ENCODE measurements at places on chromosomes 11 and 22.

DNA sequence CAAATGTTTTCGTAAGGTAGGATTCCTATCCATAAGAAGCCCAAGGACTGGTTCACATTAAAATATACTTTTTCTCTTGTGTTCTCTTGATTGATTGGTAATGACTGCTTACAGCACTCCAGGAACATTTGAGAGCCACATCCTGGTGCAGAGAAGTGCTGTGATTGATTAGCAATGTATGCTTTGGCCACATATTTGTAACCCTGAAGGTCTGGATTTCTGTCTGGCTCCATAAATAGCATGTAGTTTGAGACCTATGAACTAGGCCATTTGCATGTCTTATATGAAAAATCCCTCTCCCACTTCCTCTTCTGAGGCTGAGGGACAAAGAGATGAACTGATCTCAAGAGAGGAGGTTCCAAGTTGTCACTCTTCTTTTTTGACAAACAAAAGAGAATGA, 49.3 kb upstream of the CD44 start:
- H3K27ac ChIP-seq, result no peak overlapping the region
- H3K4me1 ChIP-seq, result peaks cover 8% of the 10 kb centered on the region
- H3K27me3 ChIP-seq, result no peaks in the 10 kb centered on the region

- no peaks in the 10 kb centered on the region for H3K27me3 ChIP-seq
- H3K27ac ChIP-seq, result no peak overlapping the region
- no peaks in the 10 kb centered on the region for H3K4me1 ChIP-seq
Observed at GRCh38 chr11:19903620-19904069, 191.0 kb downstream of the NAV2 start.

GRCh38 chr11:20015101-20015500, 145.2 kb downstream of the DBX1 start:
- no peaks in the 10 kb centered on the region for H3K36me3 ChIP-seq
- peaks cover 41% of the 10 kb centered on the region for H3K4me1 ChIP-seq
- peak overlapping the region; percentile 30 for H3K27ac ChIP-seq
- no peak overlapping the region for H3K4me3 ChIP-seq
- no peak for DNase-seq
- no peaks in the 10 kb centered on the region for H3K27me3 ChIP-seq

DNA sequence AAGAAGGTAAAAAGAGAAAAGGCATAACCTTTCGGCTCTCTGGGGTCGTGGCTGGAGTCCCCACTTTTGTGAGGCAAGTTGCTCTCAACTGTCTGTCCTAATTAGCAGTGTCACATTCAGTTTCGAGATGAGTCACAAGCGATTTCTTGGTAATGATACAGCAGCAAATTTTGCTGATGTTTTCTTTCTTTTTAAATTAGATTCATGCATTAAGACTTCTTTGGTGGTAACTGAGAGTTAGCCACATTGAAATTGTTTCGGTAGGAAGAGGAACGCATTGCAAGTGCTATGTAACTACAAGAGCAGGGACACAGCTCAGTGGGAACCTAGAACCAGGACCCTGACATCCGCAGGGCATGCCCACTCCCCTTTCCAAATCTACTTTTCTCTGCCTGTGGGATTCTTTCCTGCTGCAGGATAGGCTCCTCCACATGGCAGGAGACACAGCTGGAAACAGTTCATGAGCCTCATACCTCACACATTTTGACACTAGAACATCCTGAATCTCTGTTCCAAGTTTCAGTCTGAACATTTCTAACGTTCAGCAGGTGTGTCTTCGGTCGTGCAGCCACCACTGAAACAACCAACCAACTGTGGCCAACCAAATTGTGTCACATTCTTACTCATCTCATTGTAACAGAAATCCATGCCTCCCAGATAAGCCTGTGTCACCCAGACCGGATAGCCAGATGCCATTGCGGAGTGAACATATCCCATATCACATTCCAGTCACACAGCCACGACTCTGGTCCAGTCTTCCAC, 987.6 kb downstream of the NTM start:
- peaks cover 47% of the 10 kb centered on the region for H3K27me3 ChIP-seq
- H3K4me3 ChIP-seq, result no peak overlapping the region
- H3K4me1 ChIP-seq, result no peaks in the 10 kb centered on the region
- no peak overlapping the region for H3K27ac ChIP-seq
- DNase-seq, result no peak

GRCh38 chr22:50190941-50191741, 5.4 kb downstream of the TRABD start:
- no peaks in the 10 kb centered on the region for H3K27me3 ChIP-seq
- H3K36me3 ChIP-seq, result peaks cover 53% of the 10 kb centered on the region
- H3K27ac ChIP-seq, result peak overlapping the region; percentile 80
- no peak for DNase-seq
- H3K4me3 ChIP-seq, result peak overlapping the region; percentile 35

DNA sequence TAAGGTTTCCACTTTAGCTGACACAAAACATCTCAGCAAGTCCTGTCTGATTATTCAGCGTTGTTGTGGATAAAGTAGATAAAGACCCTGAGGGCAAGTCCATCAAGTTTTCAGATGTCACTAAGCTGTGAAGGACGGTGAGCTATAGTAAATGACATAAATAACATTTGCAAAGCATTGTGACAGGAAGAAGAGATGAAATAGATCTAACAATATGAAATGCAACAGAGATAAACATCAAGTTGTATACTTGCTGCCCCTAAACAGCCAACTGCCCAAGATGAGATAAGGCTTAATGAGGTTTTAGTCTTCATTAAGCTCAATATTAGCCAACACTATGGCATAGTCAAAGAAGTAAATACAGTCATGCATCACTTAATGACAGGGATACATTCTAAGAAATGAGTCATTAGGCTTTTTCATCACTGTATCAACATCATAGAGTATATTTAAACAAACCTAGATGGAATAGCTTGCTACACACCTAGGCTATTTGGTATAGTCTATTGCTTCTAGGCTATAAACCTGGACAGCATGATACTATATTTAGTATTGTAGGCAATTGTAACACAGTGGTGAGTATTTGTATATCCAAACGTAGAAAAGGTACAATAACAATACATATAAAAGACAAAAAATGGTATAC, 625.1 kb upstream of the ANO5 start:
- no peaks in the 10 kb centered on the region for H3K27me3 ChIP-seq
- H3K36me3 ChIP-seq, result no peaks in the 10 kb centered on the region
- DNase-seq, result no peak
- no peak overlapping the region for H3K27ac ChIP-seq

DNA sequence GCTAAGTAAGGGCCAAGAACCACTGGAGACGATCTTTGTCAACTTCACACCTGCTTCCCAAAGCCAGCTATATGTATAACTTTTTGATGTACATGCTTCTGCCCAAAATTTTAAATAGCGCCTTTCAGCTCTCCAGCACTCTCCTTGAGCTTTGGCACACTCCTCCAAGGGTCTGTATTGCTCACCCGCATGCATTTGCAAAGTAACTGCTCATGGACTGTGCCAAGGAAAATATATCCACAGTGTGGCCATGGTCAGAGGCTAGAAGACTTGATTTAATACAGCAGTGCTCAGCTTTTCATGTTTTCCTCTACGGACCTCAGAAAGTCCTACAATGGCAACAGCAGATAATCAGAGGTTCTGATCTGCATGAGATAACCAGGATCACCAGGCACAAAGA, 550.1 kb downstream of the SOX6 start:
- no peak overlapping the region for H3K27ac ChIP-seq
- no peak for DNase-seq
- no peak overlapping the region for H3K4me3 ChIP-seq
- H3K4me1 ChIP-seq, result no peaks in the 10 kb centered on the region
- no peaks in the 10 kb centered on the region for H3K27me3 ChIP-seq
- H3K36me3 ChIP-seq, result no peaks in the 10 kb centered on the region

GRCh38 chr11:122645847-122646246, 9.7 kb upstream of the UBASH3B start:
- no peaks in the 10 kb centered on the region for H3K27me3 ChIP-seq
- no peak for DNase-seq
- peaks cover 21% of the 10 kb centered on the region for H3K4me1 ChIP-seq
- no peaks in the 10 kb centered on the region for H3K36me3 ChIP-seq

DNA sequence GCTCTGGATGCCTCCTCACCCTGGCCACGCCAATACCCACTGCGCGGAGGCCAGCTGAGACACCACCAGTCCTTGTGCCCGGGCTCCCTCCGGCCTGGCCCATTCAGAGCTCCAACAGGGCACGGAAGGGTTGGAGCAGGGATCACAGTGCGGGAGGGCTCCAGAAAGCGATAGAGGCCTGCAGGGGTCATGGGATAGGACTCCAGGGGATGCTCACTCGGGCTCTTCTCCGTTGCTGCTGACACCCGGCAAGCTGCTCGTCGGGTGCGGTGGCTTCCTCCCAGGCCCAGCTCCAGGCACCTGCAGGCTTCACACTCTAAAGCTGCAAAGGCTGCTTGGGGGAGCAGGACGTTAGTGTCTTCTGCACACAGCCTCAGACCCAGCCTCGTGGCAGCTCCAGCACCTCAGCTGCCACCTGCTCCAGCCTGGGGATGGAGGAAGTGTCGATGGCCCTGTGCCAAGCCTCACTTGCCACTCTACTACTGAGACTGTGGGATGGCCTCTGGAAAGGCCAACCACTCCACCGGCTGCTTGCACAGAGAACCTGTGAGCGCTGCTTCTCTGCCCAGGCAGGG, 10.6 kb downstream of the WNT7B start:
- no peak overlapping the region for H3K27ac ChIP-seq
- H3K36me3 ChIP-seq, result no peaks in the 10 kb centered on the region
- no peaks in the 10 kb centered on the region for H3K27me3 ChIP-seq
- DNase-seq, result no peak

- H3K36me3 ChIP-seq, result peaks cover 5% of the 10 kb centered on the region
- no peak for DNase-seq
- H3K27ac ChIP-seq, result peak overlapping the region; percentile 44
Observed at GRCh38 chr11:94740083-94741021, 27.8 kb upstream of the AMOTL1 start.

- H3K36me3 ChIP-seq, result no peaks in the 10 kb centered on the region
- no peak overlapping the region for H3K27ac ChIP-seq
- no peak overlapping the region for H3K4me3 ChIP-seq
- no peaks in the 10 kb centered on the region for H3K4me1 ChIP-seq
- H3K27me3 ChIP-seq, result no peaks in the 10 kb centered on the region
Observed at GRCh38 chr22:44405661-44406060, 92.4 kb downstream of the RTL6 start.

DNA sequence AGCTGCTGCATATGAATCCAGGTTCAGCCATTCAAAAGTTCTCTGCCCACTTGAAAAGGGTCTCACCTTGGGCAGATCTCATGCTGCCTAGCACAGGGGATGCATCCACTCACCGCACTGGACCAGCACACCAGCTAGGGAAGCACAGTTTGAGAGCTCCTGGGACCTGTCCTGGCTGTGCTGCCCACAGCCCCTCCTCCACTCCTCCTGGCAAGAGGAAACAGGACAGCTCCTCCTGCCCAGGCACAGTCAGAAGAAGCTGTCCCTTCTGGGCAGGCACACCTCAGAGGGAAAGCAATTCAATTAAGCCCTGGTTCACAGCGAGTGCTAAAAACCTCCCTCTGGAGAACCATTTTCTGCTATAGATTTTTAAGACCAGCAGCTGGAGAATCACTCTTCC, 146.7 kb downstream of the ST3GAL4 start:
- no peaks in the 10 kb centered on the region for H3K36me3 ChIP-seq
- H3K4me3 ChIP-seq, result no peak overlapping the region
- DNase-seq, result no peak
- no peak overlapping the region for H3K27ac ChIP-seq

DNA sequence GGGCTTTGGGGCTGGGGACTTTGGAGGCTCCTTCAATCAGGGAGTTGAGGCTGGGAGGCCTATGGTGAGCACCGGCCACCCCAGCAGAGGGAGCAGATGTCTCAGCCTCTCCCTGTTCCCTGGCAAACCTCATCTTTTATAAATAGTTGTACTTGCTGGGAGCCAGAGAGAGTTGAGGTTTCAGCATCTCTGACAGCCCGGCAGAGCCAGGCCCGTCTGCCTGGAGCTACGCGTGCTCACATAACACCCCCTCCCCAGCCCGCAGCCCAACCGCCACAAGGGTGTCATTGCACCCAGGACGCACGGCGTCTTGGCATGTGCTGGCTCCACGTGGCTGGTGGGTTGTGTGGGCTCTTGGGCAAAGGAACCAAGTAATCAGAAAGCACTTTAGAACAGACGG, 127.1 kb downstream of the CHST1 start:
- no peaks in the 10 kb centered on the region for H3K27me3 ChIP-seq
- no peaks in the 10 kb centered on the region for H3K36me3 ChIP-seq
- no peak for DNase-seq

DNA sequence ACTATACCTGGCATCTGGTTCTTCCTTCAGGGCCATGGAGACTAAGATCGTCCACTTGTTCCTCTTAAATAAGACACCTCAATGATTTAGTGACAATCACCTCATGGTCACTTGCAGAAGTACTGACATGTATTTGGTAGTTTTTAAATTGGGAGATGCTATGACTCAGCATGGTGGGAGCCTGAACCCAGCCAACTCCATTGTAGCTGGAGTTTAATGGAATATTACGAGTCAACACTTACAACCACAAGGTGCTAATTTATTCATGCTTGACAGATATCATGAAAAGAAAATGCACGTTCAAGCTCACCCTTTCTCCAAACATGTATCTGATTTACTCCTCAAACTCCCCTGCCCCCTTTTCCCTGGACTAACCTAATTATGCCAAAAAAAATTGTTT, 16.6 kb upstream of the APOL3 start:
- no peaks in the 10 kb centered on the region for H3K4me1 ChIP-seq
- H3K36me3 ChIP-seq, result no peaks in the 10 kb centered on the region
- no peaks in the 10 kb centered on the region for H3K27me3 ChIP-seq
- H3K27ac ChIP-seq, result no peak overlapping the region
- DNase-seq, result no peak
- no peak overlapping the region for H3K4me3 ChIP-seq

DNA sequence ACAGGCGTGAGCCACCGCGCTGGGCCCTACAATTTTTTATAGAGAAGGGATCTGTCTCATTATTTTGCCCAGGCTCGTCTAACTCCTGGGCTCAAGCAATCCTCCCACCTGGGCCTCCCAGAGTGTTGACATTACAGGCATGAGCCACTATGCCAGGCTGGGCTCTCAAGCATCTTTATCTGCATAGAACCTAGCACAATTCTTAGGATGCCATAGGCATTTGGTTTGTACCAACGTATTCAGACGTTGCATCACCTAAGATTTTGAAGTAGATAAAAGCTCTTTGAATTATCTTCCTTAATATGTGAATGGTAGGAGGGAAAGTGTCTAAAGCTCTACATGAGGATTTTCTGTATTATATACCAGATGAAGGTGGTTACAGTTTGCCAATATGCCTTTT, 30.5 kb downstream of the RTN3 start:
- no peak for DNase-seq
- H3K27me3 ChIP-seq, result no peaks in the 10 kb centered on the region

All from RWPE2 (cell line).